ENCODE measurements at places on chromosomes 12 and 14.

DNA sequence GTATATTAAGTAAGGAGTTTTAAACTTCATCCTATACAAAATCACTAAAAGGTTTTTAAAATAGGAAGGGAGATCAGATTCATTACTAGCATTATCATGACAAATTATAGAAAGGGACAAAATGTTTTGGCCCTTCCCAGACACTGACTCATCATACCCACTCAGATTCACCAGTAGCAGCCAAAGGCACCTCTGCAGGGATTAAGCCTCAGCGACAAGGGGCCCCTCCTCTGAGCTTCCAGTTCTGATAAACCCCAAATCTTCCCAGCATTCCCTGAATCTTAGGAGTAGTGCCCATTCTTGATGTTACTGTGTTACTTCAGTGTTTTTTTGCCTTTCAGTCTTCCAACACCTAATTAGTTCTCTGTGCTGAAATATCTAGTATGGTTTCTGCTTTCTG, 14.5 kb downstream of the KRAS start:
- DNase-seq: no peak

GRCh38 chr12:104752016-104752415, 206.1 kb downstream of the SLC41A2 start:
- no peak for DNase-seq

- DNase-seq: no peak
These were observed 24.0 kb upstream of the OR10P1 start for GRCh38 chr12:55612646-55613045.

DNA sequence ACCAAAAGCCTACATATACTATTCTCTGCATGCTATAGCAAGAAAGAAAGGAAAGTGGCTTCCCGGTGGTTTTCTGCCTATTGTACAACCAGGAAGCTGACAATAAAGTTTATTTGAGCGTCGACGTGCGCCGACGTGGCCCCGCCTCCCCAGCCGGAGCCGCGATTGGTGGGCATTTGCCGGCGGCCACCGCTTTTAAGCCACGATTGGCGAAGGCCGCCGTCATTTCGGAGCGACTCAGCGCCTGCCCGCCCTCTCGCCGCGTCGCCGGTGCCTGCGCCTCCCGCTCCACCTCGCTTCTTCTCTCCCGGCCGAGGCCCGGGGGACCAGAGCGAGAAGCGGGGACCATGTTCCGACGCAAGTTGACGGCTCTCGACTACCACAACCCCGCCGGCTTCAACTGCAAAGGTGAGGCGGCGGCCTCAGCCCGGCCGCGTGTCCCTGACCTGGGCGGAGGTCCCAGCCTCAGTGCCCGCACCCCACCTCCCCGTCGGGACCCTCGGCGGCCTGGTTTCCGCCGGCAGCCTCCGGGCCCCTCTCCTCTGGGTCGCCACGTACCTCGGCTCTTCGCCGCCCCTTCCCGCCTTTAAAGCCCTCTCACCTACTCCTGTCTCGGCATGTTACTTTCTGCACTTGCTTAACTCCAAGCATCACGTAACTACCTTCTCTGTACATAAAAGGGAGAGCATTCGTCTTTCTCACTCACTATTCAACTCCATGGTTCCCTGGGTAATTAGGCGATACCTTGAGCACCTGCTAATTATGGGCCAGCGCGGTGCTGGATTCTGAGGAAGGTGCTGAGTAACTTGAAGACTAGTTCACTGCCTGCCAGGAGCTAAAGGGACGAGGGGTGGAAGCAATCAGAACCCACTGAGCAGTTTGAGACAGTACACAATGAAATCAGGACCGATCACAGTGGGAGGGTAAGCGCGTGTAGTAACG, at the start of gene RTRAF:
RTRAF (plus strand) TSS at position 254 of the 942 bp plus-strand sequence; CDS start at position 348, 94 bp downstream.
- DNase-seq: peak; percentile 86

DNA sequence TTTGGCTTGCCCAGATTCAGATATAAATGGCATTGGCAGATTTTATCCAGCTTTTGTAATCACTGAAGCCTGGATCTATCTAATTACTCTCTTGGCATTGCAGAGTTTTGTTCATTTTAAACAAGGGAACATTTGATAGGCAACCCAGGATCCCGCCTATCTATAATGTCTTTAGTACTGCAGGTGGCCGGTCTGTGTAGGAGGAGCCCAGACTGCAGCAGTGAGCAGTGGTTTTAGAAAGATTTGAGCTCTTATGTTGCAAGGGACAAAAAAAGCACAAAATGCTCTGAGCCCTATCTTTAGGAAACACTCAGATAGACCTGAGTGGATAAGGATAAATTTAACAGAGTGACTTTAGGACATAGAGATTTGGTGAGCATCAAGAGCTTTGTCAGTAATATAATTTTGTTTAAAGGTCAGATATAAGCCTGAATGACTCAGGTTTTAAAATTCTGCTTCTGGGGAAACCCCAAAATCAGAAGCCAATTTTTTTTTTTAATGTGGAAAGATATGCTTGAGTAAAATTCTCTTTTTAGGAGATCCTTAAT, 165.5 kb downstream of the SLC5A8 start:
- DNase-seq: no peak

All from activated B cell treated with CpG ODN at 0.5 μM for 24 hours (primary cell).